AG08395 (cell line): ENCODE measurements at places on chromosomes 6 and 20.

GRCh38 chr6:39309942-39310531 is 4.2 kb downstream of the KCNK17 start:
- DNase-seq: peak; percentile 91

DNA sequence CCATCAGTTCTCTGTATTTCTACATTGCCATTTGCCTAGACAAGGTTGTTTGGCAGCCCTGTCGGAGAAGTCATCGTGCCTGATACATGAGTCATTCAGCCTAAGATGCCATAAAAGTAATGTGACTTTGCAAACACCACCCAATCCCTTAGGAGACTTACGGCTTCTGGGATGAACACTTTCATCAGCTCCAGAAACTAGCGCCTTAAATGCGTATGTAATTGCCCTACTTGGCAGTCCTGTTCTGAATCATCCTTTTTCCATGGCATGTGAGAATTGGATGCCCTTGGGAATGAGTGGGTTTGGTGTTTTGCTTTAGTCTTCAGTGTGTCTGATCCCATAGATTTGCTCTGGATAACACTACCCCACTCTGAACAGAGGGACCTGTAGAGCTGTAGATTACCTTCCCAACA is 158.5 kb downstream of the SASH1 start:
- DNase-seq: peak; percentile 91

DNA sequence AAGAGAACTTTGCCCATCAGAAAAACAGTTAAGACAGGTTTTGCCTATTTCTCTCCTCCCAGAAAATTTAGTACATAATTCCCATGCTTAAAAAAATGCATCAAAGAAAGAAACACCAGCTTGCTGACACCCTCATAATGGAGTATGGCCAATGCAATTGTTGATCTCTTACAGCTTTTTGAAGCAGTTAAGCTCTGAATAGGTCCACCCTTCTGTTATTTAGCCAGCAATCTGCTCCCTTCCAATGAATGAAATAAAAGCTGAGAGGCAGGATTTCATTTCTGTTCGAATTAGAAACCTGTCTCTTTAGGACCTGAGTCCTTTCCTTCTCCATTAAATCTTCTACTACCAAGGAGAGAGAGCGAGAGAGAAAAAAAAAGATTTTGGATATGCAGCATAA is 288.7 kb downstream of the RNF144B start:
- no peak for DNase-seq

GRCh38 chr6:43517505-43518357 is 842 bp downstream of the POLR1C start:
- DNase-seq: no peak

DNA sequence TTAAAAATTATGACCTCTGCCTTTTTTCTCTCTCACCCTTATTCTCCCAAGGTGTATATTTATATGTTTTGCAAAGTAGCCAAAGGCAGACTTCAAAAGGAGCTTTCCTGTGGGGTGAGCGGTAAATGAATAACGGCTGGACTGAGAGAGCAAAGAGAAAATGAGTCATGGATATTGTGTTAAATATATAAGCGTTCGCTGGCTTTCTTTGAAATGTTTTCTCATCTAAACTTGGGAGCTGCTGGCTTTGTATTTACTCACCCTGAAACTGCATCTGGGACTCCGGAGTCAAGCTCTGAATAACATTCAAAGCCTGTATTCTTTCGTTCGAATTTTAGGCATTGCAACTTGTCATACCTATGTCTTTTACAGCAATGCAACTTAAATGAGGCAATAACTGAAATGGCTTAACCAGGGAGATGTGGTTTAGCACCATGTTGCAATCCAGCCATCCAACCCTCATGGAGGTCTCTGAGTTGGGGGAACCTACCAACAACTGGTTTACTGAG is 32.0 kb downstream of the ATXN1 start:
- DNase-seq: no peak

- DNase-seq: no peak
These were observed 67.5 kb downstream of the RTN4IP1 start for GRCh38 chr6:106561686-106562405.

GRCh38 chr20:56685879-56686278 is 56.8 kb downstream of the TFAP2C start:
- DNase-seq: no peak
